Diencephalon (tissue), 1 donor: ENCODE measurements at places on chromosomes 5 and 9. TPM values are rescaled to one million over a fixed set of nuclear protein-coding genes. Genes with fewer than 3 reads are reported as not detected.

CENPK gene
- total RNA-seq, result 12.0 TPM

ADAMTSL1 gene
- total RNA-seq, result 27.2 TPM

MCIDAS gene
- total RNA-seq, result not detected

EQTN gene
- total RNA-seq, result 1.4 TPM

HEMGN gene
- 4.2 TPM for total RNA-seq

ASS1 gene
- total RNA-seq, result 49.4 TPM
